ENCODE measurements at places on chromosomes 16 and 17.

DNA sequence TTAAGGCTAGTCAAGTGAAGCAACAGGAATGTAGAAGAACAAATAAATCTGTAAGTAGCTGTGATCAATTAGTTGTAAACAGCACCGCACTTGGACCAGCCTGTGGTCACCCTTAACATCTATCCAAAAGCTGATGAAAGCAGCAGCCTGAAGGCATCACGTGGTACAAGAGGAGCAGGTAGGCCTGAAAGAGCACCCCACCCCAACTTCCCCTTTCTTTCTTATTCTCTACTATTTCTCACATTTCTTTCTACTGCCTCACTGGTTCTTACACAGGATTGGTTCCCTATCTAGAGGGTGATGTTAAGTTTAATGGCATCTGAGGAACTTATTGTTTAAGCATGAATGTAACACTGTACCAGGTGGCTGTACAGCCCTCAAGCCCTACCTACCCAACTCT, 42.6 kb upstream of the CLEC18B start:
- no peak for DNase-seq

- DNase-seq, result no peak
Measured at GRCh38 chr16:14485121-14485551, 144.9 kb downstream of the PARN start.

DNA sequence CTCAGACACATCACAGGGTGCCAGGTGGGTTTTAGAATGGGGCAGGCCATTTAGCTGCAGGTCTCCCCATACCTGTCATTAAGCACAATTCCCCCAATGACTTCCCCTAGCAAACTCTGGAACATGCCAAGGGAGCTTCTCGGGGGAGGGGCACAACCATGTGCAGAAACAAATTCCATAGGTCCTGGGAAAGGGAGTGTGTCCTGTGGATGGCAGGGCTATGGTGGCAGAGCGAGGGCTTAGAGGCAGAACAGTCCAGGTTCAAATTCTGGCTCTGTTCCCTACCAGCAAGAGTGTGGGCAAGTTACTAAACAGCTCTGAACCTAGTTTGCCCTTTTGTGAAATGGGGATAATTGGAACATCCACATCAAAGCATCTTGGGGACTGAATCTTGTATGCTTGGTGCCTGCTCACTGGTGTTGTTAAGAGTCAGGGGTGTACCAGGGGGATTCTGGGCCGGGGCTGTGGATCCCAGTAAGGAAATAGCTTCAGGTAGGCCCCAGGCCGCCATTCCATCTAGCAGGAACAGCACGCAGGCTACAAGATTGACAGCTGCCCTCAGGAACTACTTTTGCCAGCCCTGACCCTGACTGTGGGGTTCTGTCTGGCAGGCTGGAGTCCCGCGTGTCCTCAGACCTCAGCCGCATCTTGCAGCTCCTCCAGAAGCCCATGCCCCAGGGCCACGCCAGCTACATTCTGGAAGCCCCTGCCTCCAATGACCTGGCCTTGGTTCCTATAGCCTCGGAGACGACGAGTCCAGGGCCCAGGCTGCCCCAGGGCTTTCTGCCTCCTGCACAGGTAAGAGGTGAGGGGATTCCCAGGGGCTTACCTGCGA, 5.6 kb upstream of the DCAF7 start:
- no peak for DNase-seq

GRCh38 chr17:79023180-79023705, 726 bp upstream of the C1QTNF1 start:
- no peak for DNase-seq

DNA sequence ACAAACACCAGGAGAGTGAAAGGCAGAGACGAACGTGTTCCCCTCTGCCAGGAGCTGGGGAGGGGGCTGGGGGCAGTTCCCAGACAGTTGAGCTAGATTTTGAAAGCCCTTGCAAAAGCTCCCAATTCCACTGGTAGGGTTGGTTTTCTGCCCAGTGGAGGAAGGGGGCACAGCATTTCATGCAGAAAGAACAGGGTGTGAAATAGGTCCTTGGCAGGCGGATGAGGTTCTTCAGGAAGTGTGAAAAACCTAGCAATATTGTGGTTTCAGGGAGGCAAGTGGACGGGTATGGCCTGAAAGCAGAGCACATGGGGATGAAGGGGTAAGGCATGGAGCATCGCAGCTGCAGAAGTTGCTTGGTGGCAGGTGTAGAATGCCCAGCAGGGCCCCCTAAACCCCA, 248.3 kb downstream of the KATNIP start:
- no peak for DNase-seq

DNA sequence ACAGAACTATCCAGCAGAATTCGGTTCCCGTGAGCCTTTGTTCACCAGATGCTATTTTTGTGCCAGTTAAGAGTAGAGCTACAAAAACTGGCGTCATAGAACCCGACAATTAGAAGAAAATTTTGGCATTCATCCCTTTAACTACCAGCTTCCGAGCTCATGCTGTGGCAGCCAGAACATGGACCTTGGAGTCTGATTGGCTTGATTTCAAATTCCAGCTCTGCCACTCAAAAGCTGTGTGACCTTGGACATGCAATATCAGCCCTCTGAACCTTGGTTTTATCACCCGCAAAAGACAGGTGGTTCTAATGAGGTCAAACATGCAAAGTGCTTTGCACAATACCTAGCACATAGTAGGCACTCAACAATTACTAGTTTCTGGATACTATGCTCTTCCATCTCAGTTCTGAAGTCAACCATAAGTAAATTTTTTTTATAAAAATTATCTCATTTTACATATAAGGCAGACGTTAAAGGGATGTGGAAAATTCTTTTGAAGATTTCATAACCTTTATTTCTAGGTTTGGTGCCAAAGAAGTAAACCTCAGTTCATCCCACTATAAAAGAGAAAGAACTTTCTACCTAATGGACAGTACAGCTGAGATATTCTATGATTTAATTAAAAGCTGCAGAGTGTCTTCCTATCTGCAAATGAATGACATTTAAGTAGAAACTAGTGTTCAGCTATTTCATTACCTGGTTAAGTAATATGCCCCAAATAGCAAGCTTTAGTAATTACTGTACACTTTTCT, 331.5 kb downstream of the HAPSTR1 start:
- no peak for DNase-seq

- no peak for DNase-seq
Measured at GRCh38 chr16:84887207-84887606, 67.4 kb downstream of the CRISPLD2 start.

- DNase-seq, result no peak
Measured at GRCh38 chr17:58391302-58391984, 25.9 kb downstream of the RNF43 start.

GRCh38 chr17:4725646-4726310, 5.5 kb upstream of the MED11 start:
- no peak for DNase-seq

DNA sequence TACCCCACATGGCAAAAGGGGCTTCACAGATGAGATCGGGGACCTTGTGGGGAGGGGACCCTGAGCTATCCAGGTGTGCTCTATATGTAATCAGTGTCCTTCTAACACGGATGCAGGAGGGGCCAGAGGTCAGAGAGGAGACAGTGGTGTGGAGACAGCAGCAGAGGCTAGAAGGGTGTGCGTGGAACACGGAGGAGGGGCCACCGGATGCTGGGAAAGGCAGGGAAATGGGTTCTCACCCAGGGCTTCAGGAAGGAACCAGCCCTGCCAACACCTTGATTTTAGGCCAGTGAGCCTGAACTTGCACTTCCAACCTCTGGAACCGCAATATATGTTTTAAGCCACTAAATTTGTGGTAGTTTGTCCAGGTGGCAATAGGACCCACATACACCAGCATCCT, 4.6 kb upstream of the SLC38A8 start:
- DNase-seq, result no peak

DNA sequence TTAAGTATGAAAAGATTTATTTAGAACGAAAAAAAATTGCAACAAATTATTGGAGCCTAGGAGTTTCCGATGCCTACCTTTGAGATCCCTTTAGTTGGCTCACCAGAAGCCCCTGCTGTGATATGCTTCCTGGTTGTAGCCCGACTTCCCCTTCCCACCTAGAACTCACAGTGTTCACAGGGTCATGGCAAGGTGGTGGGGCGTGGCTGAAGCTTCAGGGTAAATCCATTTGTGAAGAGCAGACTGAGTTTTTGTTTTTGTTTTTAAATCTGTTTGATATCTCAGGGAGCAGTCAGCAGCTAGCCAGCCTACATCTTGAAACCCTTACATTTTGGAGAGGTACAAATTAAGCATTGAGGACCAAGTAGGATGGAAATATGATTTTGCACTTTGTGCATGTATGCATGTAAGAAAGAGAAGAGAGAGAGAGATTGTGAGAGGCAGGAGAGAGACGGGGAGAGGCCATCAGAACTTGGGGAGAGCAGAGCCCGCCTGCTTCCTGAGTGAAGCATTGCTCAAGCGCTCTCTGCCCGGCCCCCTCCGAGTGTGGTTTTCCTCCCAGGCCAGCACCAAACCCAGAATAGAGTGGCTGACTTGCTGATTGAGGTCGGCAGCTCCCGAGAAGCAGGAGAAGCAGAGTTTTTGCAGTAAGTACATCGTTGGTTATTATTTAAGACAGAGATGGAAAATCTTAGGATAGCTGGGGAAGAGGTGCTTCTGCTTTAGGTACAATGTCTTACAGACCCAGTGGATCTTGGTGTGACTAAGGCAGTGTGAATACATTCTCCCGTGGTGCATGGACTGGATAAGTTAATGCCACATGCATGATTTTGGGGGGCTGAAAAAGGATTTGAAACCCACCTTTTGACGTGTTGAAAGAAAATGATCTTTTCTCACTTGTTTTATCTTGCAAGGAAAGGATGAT, 64.2 kb downstream of the SPECC1 start:
- no peak for DNase-seq

DNA sequence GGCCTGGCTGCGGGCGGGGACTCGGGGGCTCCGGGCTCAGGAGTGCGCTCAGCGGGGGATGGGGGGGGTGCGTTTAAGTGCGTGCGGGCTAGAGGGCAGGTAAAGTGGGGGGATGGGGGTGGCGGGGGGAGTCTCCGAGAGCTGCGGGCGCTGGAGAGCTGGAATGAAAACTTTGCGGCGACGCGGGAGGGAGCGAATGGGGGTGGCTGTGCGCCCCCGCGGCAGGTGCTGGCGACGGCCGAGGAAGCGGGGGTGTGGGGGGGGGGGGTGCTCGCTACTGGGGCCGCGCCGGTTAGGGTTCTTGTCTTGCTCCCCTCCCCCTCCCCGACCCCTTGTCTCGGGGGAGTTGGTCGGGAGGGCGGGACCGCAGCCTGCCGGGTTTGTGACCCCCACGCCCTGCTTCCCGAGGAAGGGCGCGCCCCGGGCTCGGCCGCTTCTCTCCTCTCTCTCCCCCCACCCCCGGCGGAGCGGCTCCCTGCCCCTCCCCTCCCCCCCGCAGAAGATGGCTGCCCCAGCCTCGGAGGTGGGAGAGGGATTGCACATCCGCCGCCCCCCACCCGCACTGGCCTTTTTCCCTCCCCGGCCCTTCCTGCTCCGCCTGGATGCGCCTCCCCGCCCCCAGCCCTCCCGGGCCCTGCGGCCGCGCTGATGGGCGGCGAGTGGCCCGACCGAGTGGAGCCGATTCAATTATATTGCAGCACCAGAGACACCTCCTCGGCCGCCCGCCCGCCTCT, 649 bp downstream of the GSE1 start:
- no peak for DNase-seq

DNA sequence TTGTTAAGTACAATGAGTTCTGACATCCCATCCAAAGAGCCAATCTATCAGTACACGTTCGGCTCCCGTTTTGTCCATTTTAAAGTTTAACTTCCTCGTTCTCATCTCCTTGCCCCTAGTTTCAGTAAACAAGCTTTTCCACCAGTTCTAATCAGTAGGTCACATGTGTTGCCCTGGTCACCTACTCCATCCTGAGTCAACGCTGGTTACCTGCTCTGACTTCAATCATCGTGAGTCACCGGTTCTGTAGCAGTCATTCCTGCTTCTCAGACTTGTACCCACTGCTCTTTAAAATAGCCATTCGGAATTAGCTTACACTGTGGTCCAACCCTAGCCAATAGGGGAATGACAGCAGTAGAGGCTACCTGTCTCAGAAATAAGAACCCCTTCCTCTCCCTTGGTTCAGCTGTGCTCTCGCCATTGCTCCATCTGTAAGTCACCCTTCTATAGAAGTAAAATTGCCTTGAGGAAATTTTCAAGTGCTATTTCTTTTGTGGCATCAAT, 191.0 kb downstream of the CPPED1 start:
- no peak for DNase-seq

GRCh38 chr16:15954814-15955151, 5.4 kb downstream of the ABCC1 start:
- no peak for DNase-seq

GRCh38 chr17:38907930-38908675, 17.3 kb upstream of the LASP1NB start:
- no peak for DNase-seq

GRCh38 chr16:14202697-14203096, 131.6 kb downstream of the MRTFB start:
- no peak for DNase-seq

GRCh38 chr17:64580384-64581315, 73.9 kb downstream of the CEP95 start:
- DNase-seq, result no peak

DNA sequence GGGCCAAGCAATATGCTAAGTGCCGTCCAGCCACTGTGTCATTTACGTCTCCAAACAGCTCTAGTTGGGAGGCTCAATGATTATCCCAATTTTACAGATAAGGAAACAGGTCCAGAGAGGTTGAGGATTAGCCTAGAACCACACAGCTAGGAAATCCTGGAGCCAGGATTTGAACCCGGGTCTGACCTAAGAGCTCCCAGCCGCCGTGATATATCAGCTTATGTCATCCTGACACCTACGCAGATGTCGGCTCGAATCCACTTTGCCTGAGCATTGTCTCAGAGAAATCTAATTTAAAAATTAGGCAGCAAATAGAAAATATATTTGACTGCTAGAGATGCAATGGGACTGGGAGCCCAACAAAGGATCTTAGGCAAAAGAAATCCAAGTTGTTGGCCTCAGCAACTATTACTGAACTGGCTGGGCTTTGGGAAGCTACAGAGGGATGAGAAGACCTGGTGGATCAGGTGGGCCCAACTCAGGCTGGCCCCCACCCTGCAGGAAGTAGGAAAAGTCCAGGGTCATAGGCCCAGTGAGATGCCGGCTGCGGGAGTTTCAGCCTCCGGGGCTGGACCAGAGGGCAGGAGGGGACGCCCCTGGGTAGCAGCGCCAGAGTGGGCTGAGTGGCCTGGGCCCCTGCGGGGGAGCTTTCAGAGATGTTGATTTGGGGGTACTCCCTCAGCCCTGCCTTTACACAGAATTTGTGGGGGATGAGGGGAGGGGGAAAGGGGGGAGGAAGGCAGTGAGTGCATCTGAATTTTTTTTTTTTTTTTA, 35.1 kb upstream of the IL21R start:
- DNase-seq, result no peak
